ENCODE measurements at places on chromosomes 13 and 19. TPM values are rescaled to one million over a fixed set of nuclear protein-coding genes. Genes with fewer than 3 reads are reported as not detected.

Gene SMIM44
- total RNA-seq: not detected

Gene IRGC
- not detected for total RNA-seq

Gene TMIGD2
- not detected for total RNA-seq

Gene IGSF23
- 0.13 TPM for total RNA-seq

Gene KRTDAP
- not detected for total RNA-seq

Gene AMER2
- not detected for total RNA-seq

Gene SYT5
- under 0.01 TPM for total RNA-seq

Gene FZR1
- 28.4 TPM for total RNA-seq

Gene TNFSF13B
- total RNA-seq: 1.0 TPM

Gene PSG2
- total RNA-seq: not detected

Gene USHBP1
- total RNA-seq: 20.9 TPM

Gene CACNG7
- not detected for total RNA-seq

Gene ANKLE1
- total RNA-seq: 0.51 TPM

Gene LENG9
- 4.0 TPM for total RNA-seq

Gene CYP2A7
- not detected for total RNA-seq

Gene ZNF681
- 1.5 TPM for total RNA-seq

Gene DCUN1D2
- 8.3 TPM for total RNA-seq

Gene SOX1
- total RNA-seq: not detected

Gene COX7A1
- total RNA-seq: 32.7 TPM

Gene COG3
- total RNA-seq: 25.7 TPM

Gene TEAD2
- total RNA-seq: 57.4 TPM

Gene JSRP1
- total RNA-seq: not detected

Gene UBL5
- total RNA-seq: 223 TPM

Gene HSD17B14
- total RNA-seq: 4.2 TPM

Gene NR2F6
- total RNA-seq: 32.9 TPM

Gene GPC6
- total RNA-seq: under 0.01 TPM

Gene TEX29
- total RNA-seq: 0.13 TPM

Gene CEACAM19
- total RNA-seq: 1.1 TPM

Measured in dermis microvascular lymphatic vessel endothelial cell (primary cell).